Karpas-422 (cell line): ENCODE measurements at places on chromosomes 3 and 15. TPM values are rescaled to one million over a fixed set of nuclear protein-coding genes. Genes with fewer than 3 reads are reported as not detected.

EPHB1 gene
- 24.1 and 24.3 TPM in 2 replicates for total RNA-seq

LRRIQ4 gene
- total RNA-seq = 0.07 and 0.22 TPM in 2 replicates

PLXNA1 gene
- total RNA-seq = 7.5 and 15.8 TPM in 2 replicates

TIMMDC1 gene
- total RNA-seq = 94.1 and 105 TPM in 2 replicates

FGF12 gene
- not detected in 2 replicates for total RNA-seq

EPB42 gene
- not detected in 2 replicates for total RNA-seq

CCDC9B gene
- total RNA-seq = 1.2 and 3.1 TPM in 2 replicates

BNC1 gene
- not detected in 2 replicates for total RNA-seq

DPPA2 gene
- not detected in 2 replicates for total RNA-seq

C3orf22 gene
- total RNA-seq = not detected in 2 replicates

GOLGA6L9 gene
- total RNA-seq = 3.4 and 4.0 TPM in 2 replicates

- H3K36me3 ChIP-seq = no peaks in the 10 kb centered on the region
- H3K4me3 ChIP-seq = no peak overlapping the region
- DNase-seq = peak; percentile 84
- no peaks in the 10 kb centered on the region for H3K27me3 ChIP-seq
- no peak overlapping the region for H3K27ac ChIP-seq
These were observed 194.6 kb upstream of the TPM1 start for GRCh38 chr15:62847900-62848489.

DNA sequence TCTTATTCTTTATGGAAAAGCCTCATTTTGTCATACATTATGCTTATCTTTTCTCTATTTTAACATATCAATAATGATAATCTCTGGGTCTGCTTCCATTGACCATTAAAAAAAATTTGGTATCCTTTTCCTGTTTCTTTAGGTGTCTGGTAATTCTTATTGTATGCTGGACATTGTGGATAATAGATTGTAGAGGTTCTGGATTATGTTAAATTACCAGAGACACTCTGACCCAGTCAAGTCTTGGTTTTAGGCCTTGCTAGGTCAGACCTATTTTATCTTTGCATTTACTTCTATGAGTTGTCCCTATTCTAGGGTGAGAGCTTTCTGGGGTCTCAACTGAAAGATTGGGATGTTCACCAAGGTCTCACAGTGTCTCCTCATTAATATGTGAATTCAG, 9.3 kb downstream of the MOBP start:
- no peaks in the 10 kb centered on the region for H3K27me3 ChIP-seq
- no peaks in the 10 kb centered on the region for H3K36me3 ChIP-seq
- no peak overlapping the region for H3K4me3 ChIP-seq
- DNase-seq = no peak
- H3K27ac ChIP-seq = no peak overlapping the region
- no peaks in the 10 kb centered on the region; the same call in 1 of the 2 replicates for H3K4me1 ChIP-seq

- peaks cover 22% of the 10 kb centered on the region for H3K36me3 ChIP-seq
- H3K27me3 ChIP-seq = no peaks in the 10 kb centered on the region
- H3K4me3 ChIP-seq = no peak overlapping the region
These were observed 14.0 kb downstream of the PBRM1 start for GRCh38 chr3:52671676-52672075.

GRCh38 chr3:68485051-68485450, 447.3 kb downstream of the TAFA4 start:
- H3K27ac ChIP-seq = no peak overlapping the region
- no peak for DNase-seq
- H3K27me3 ChIP-seq = no peaks in the 10 kb centered on the region

- H3K27me3 ChIP-seq = no peaks in the 10 kb centered on the region
- H3K4me1 ChIP-seq = no peaks in the 10 kb centered on the region
- no peaks in the 10 kb centered on the region for H3K36me3 ChIP-seq
- no peak overlapping the region for H3K4me3 ChIP-seq
These were observed 73.9 kb downstream of the WNT5A start for GRCh38 chr3:55413236-55413635.

DNA sequence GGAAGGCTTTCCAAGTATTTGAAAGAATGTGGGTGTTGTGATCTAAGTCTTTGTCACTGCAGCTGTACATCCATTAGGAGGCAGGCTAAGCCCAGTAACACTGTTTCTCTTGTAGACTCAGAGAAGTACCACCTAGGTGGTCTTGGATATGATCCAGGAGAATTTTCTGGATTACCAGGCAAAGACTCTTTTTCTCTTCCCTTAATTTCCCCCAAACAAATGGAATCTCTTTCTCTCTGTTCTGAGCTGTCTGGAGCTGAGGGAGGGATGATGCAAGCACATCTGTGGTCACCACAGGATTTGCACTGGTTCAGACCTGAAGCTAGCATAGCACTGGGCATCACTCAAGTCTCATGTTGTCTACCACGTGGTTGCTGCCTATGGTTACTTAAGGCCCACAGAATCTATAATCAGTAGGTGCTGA, 227.6 kb downstream of the NECTIN3 start:
- no peaks in the 10 kb centered on the region for H3K4me1 ChIP-seq
- no peaks in the 10 kb centered on the region for H3K36me3 ChIP-seq
- no peak overlapping the region for H3K4me3 ChIP-seq
- no peak for DNase-seq

DNA sequence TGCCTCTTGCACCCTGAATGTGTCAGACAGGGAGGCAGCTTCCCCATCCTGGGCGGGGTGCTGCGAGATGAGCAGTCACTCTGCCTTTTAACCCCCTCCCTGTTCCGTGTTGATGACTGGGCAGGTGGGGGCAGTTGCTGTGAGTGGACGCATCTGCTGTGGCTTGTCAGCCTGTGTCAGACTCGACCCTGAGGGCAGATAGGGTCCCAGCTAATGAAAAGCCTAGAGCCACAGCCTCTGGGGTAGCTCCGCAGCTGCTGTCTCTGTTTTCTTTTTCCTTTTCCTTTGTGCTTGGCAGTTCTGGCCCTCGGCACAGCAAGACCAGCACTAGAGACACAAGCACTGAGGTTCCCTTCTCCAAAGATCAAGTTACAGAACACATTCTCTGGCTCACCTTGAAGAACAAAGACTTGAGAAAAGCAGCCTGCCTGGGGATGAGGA, 43.0 kb upstream of the GLCE start:
- no peaks in the 10 kb centered on the region for H3K36me3 ChIP-seq
- H3K27ac ChIP-seq = no peak overlapping the region
- no peak for DNase-seq
- H3K4me1 ChIP-seq = no peaks in the 10 kb centered on the region
- 0 out of 2 replicates have a peak, but pooled peaks cover 3% of the 10 kb centered on the region for H3K27me3 ChIP-seq
- no peak overlapping the region for H3K4me3 ChIP-seq

- no peak overlapping the region for H3K4me3 ChIP-seq
- peaks cover 97% of the 10 kb centered on the region for H3K4me1 ChIP-seq
- H3K36me3 ChIP-seq = 0 out of 2 replicates have a peak, but pooled peaks cover 15% of the 10 kb centered on the region
- peak overlapping the region; percentile 45 for H3K27ac ChIP-seq
- DNase-seq = no peak
These were observed 54.7 kb downstream of the FOXP1 start for GRCh38 chr3:71528816-71529215.

DNA sequence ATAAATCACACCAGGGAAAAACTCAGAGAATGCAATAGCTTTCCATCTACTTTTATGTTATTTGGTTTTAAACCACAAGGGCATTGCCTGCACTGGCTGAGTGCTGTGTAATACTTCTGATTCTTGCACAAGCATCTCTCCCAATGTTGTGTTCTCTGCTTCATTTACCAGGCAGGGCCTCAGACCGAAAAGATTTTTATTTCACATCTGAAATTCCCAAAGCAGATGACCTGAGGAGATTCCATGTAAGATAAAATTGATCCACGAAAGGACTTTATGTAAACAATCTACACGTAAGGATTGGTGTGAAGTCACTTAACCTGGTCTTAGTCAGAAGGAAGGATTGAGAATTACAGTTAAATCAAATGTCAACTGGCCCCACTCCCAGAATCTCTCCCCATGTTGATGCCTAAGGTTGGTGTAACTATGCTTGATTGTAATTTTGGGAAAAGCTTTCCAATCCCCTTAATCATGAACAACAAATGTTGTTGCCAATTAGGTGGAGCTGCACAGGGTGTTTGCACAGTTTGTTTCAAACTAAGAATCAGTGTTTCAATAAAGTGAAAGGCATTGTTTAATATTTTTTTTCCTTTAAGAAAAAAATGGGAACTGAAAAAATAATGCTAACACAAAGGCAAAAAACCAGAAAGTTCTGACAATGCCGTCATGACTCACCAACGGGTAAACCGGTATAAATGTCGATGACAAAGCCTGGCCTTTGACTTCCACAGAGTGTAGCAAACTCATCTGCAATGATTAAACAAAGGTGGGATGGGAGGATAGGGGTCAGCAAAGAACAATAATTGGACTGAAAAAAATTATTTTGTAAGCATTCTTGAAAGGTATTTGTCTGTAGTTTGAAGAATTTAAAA, 128.6 kb downstream of the DUT start:
- no peak overlapping the region for H3K27ac ChIP-seq
- no peaks in the 10 kb centered on the region for H3K36me3 ChIP-seq
- H3K27me3 ChIP-seq = no peaks in the 10 kb centered on the region
- no peaks in the 10 kb centered on the region for H3K4me1 ChIP-seq
- DNase-seq = peak; percentile 29

GRCh38 chr3:175478301-175478700, 619.2 kb downstream of the NAALADL2 start:
- no peak overlapping the region for H3K4me3 ChIP-seq
- no peaks in the 10 kb centered on the region for H3K27me3 ChIP-seq
- H3K4me1 ChIP-seq = no peaks in the 10 kb centered on the region
- H3K36me3 ChIP-seq = no peaks in the 10 kb centered on the region

- peak overlapping the region; percentile 4; the same call in 1 of the 2 replicates for H3K27ac ChIP-seq
- no peak for DNase-seq
- H3K36me3 ChIP-seq = no peaks in the 10 kb centered on the region
- peaks cover 65% of the 10 kb centered on the region for H3K4me1 ChIP-seq
These were observed 49.4 kb upstream of the SPATA12 start for GRCh38 chr3:57011022-57011421.

- DNase-seq = peak; percentile 58
- no peaks in the 10 kb centered on the region for H3K27me3 ChIP-seq
- H3K4me3 ChIP-seq = peak overlapping the region; percentile 86
- H3K4me1 ChIP-seq = peaks cover 51% of the 10 kb centered on the region
- H3K36me3 ChIP-seq = no peaks in the 10 kb centered on the region
These were observed 525 bp downstream of the NPTN start for GRCh38 chr15:73632670-73633058.

DNA sequence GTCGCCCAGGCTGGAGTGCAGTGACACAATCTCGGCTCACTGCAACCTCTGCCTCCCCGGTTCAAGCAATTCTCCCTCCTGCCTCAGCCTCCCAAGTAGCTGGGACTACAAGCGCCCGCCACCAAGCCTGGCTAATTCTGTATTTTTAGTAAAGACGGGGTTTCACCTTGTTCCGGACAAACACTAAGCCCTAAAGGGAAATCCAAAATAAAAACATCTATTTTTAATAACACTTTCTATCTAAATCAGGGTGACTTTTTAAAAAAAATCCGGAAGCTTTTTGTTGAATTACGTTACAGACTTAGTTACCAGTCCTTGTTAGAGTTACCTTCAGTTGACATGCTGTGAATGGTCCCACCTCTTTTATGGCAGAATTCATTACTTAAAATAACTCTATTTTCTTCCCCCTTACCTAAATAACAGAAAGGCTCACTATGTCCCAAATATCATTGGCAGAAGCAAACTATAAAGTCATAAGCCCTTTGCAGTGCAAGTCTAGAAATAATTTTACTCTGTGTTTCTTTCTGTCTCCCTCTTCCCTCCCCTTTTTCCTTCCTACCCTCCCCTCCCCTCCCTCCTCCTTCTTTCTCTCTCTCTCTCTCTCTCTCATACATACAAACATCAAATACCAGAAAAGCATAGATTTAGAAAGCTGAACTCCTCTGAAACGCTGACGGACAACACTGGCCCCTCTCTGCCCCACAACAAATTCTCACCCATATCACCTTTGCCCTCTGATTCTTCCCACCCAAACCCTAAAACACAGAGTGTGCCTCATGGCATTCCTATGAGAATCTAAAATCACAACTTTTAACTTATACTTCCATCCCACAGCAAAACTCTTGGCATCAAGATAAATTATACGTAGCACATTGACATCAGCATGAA, 18.3 kb downstream of the THBS1 start:
- H3K36me3 ChIP-seq = no peaks in the 10 kb centered on the region
- no peak overlapping the region for H3K4me3 ChIP-seq
- DNase-seq = no peak
- no peak overlapping the region for H3K27ac ChIP-seq
- H3K4me1 ChIP-seq = no peaks in the 10 kb centered on the region

- no peaks in the 10 kb centered on the region for H3K4me1 ChIP-seq
- no peak for DNase-seq
- no peaks in the 10 kb centered on the region for H3K36me3 ChIP-seq
- no peak overlapping the region for H3K4me3 ChIP-seq
These were observed 22.0 kb upstream of the RBSN start for GRCh38 chr3:15120986-15121385.

DNA sequence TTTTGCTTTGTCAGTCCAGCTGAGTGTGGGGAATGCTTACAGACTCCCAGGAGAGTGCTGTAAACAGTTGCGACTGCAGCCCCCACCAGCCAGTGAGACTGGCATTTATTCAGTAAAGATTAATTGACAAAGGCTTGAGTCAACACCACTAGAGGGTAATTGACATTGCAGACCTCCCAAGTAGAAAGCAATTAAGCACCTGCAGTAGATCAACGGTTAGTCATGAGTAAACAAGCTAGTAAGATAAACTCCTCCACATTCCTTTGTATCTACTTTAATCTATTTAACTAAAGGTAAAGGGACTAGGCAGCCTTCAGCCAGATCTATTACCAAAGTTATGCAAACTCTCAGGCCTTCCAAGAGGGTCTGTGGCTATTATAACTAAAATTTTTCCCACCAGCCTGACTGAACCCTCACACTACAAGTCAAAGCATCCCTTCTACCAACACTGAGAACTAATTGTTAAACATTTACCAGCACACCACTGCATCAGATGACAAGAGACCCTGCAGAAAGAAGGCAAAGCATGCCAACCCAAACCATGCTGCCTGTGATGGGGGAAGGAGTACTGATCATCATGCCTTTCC, 30.5 kb upstream of the GALNT15 start:
- no peaks in the 10 kb centered on the region; the same call in 1 of the 2 replicates for H3K36me3 ChIP-seq
- H3K27me3 ChIP-seq = no peaks in the 10 kb centered on the region; the same call in 1 of the 2 replicates
- no peak overlapping the region for H3K27ac ChIP-seq
- peaks cover 16% of the 10 kb centered on the region for H3K4me1 ChIP-seq
- H3K4me3 ChIP-seq = no peak overlapping the region

GRCh38 chr3:12891985-12892839, 50.8 kb upstream of the RPL32 start:
- peaks cover 27% of the 10 kb centered on the region for H3K4me1 ChIP-seq
- H3K27me3 ChIP-seq = no peaks in the 10 kb centered on the region
- H3K36me3 ChIP-seq = no peaks in the 10 kb centered on the region
- no peak overlapping the region for H3K27ac ChIP-seq
- DNase-seq = peak; percentile 81
- H3K4me3 ChIP-seq = no peak overlapping the region

DNA sequence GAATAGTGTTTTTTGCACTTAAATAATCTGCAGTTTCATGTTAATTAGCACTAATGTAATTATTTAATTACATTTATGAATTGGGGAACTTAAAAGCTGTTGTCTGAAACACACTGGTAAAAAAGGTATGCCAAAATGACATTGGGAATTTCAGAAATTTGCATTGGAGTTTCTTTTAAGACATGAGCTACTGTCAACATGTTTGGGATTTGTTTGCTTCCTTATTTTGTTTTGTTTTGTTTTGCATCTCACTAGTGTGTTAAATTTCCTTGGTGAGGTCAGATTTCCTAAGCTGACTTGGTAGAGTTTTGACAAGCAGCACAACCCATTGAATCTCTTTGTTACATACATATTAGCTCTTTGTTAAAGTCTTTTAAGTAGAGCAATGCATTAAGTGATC, 119.4 kb downstream of the IQCH start:
- H3K27me3 ChIP-seq = no peaks in the 10 kb centered on the region
- DNase-seq = no peak
- no peaks in the 10 kb centered on the region for H3K36me3 ChIP-seq
